Stimulated activated CD8-positive, alpha-beta memory T cell treated with anti-CD3 and anti-CD28 coated beads, Interleukin-4, amount 100 ng/mL, for 1 hour (primary cell): ENCODE measurements at places on chromosomes 13 and 19.

DNA sequence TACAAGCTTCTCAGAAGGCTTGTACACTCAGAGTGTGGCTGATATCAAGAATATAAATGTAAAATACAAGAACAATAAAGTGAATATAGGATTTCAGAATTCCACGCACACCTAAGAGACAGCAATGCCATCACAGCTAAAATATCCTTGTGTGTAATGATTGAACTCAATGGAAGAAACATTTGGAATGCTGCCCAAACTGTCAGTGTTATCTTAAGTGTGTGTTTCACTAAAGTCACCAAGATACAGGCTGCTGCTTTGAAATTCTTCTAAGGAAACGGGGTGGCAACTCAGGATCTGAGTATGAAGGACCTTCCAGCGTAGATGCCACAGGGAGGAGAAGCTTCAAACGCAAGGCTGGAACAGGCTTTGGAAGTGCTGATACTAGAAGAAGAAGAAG lies 86.8 kb downstream of the SGCG start:
- no peak for DNase-seq

- DNase-seq, result no peak
Observed at GRCh38 chr19:50759886-50760285, 10.4 kb upstream of the GPR32 start.

GRCh38 chr13:100362781-100363180 lies 225.8 kb downstream of the GGACT start:
- DNase-seq, result no peak

DNA sequence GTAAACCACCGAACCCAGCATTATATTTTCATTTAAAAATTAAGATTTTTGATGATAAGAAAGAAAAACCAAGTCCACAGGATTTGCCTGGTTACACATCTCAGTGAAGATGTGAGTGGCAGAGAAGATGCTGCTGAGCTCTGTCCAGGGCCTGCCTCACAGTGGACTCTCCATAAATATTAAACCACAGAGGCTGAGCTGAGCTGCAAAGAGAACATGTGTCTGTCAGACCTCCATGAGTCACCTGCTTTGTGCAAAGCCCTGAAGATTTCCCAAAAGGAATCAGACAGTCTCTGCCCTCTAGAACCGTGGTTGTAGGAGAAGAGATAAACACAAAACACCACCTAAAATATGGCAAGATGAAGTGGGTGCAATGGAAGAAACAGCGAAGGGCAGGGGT lies 127.2 kb upstream of the TSC22D1 start:
- no peak for DNase-seq

GRCh38 chr19:5142725-5143097 lies 173.8 kb downstream of the KDM4B start:
- DNase-seq, result no peak

DNA sequence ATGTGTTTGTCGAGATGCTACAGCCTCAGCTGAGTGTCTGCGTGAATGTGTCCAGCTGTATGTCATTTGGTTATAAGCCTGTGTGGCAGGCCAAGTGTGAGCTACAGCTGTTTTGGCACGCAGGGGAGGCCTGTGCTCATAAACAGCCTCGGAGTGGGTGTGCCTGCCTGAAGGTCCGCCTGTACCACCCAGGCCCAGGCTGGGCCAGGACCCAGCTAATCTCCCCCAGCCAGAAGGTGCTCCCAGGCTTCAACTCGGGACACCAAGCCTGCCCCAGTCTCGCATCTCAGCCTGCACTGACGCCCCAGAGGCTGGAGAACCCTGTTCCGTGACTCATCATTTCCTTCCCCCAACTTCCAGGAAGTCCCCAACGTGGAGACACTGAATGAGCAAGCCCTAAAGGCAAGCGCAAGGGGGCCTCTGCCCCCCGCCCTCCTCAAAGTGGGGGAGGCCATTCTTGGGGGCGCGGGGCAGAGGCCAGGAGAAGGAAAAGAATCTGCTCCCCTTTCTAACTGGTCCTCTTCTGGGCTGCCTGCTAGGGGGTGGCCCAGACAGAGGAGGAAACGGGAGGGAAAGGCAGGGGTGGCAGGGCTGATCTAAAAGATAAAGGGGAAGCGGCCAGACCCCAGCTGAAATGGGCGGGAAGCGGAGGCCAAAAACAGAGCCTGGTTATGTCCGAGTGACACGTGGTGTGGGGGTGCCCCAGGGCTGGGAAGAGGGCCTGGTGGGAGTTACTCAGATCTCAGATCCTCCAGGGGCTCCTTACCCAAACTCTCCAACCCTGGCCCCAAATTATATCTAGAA lies 2.0 kb downstream of the SLC1A5 start:
- peak; percentile 75 for DNase-seq

DNA sequence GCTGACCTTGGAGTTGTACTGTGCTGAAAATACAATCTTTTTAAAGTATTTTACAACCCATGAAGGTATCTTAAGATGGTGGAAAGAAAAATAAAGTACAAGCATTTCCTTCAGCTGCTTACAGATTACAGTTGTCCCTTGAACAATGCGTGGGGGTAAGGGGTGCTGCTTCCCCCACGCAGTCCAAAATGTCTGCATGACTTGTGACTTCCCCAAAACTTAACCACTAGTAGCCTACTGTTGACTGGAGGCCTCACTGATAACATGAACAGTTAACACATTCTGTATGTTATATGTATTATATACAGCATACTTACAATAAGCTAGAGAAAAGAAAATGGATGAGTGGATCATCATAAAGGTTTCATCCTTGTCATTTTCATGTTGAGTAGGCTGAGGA lies 45.3 kb upstream of the ZNF599 start:
- DNase-seq, result no peak

DNA sequence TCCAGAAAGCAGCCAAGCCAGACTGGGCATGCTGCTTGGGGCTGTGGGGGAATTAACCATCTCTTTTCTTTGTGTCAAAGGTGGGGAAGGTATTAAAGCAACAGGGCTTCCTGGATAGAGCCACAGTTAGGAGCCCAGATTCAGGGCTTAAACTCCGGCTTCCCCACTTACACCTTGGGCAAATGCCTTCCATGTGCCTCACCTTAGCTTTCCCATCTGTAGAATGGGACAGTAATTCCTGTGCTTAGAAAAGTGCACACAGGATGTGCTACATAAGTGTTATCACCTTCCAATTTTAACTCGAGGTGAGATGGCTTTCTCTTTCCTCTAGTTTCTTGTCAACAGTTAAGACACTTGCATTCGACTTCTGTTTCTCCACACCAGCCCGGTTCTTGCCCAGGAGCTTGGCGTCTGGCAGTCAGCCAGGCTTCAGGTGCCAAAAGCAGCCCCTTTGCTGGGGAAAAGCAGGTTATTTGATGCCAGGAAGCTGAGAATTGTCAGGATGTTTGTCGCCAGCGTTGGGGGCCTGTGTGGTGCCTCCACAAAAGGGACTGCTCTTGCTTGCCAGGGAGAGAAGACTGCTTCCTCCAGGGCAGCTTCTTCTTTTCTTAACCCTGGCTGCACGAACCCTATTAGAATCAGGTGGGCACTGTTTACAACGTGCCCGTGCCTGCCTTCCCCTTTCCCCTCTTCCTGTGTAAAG lies 79.2 kb downstream of the SIPA1L3 start:
- no peak for DNase-seq

DNA sequence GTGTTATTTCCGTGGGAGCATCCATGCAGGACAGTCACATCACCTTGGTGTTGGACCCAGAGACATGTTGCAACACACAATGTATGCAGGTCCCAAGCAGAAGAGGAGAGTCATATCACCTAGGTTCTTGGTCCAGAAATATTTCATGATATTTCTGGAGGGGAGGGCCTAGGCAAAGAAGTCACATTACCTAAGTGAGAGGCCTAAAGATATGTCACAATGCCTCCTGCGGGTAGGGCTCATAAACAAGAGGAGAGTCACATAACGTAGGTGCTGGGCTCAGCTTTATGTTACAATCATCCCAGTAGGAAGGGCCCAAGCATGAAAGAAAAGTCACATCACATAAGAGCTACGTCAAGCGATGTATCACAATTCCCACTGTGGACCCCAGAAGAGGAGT lies 10.8 kb upstream of the ZNF724 start:
- DNase-seq, result no peak

DNA sequence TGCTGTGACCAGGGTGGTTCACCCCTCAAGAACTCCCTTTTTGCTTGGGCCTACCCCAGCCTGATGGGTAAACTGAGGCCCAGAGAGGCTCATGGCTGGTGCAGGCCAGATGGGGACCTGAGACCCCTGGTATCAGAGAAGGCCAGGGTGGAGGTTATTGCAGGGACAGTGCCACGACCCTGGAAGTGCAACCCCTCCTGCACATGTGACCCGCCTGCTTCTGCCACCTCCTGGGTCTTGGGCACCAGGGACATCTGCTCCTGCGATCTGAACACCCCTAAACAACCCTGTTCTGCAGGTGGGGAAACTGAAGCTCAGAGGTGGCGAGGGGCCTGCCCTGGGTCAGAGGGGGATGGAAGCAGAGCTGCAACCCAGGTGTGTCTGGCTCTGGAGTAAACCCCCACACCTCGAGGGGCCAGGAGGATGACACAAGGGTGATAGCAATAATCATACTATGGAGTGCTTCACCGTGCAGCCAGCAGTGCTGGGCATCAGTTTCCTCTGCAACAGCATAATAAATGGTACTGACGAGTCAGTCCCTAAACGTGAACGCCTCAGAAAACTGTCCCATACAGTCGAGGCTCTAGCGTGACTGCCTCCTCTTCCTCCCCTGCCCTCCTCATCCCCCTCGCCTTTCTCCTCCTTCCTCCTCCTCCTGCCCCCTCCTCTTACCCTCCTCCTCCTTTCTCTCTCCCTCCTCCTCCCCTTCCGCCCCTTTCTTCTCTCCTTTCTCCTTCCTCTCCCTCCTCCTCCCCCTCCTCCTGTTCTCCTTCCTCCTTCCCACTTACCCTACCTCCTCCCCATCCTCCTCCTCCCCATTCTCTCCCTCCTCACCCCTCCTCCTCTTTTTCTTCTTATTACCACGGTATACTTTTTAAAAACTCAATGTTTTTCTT lies 4.3 kb downstream of the YJEFN3 start:
- DNase-seq, result no peak

- no peak for DNase-seq
Observed at GRCh38 chr19:3684817-3685410, 15.4 kb downstream of the PIP5K1C start.

DNA sequence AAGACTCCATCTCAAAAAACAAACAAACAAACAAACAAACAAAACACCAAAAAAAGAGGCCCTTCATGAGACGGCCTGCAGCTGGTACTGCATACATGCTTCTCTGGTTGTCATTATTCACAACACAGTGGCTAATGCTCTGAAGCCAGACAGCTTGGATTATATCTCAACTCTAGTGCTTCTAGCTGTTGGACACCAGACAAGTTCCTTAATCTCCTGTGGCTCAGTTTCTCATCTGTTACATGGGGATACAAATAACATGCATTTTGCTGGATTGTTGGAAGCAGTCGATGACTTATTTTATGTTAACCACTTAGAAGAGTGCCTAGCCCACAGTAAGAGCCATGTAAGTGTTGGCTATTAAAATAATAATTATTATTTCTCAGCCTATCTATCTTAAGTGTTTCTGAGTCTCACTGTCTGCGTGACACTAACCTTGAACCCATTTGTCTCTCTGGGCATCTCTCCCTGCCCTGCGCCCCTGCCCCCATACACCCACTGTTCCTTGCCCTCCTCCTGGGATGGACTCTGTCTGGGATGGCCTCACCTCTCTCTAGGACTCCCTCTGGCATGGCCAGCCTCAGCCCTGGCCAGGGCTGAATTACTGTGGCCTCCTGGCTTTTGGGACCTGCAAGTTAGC lies 3.1 kb upstream of the JUNB start:
- no peak for DNase-seq

DNA sequence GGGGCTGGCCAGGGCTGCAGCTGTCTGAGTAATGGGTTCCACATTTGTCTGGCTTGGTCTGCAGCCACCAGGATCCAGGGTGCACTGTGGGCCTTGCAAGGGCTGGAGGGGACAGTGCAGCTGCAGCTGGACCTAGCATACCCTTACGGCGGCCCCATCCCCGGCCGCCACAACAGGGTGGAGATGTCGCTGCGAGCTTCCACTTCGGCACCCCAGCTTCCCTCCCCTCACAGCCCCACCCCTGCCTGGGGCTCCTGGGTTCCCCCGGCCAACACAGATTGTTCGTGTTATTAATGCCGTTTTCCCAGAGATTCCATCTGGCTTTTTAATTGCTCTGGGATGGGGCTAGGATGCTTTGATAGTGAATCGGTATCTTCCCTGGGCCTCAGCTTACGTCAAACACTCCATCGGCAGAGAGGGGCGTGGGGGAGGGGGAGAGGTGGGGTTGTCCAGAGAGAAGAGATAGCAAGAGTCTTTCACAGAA lies 5.8 kb downstream of the CEBPA start:
- DNase-seq, result no peak
